ENCODE measurements at places on chromosomes 13 and 19. TPM values are rescaled to one million over a fixed set of nuclear protein-coding genes. Genes with fewer than 3 reads are reported as not detected.

Gene CRX
- polyA plus RNA-seq: 0.07 TPM

Gene SBNO2
- polyA plus RNA-seq: 19.8 TPM

Gene S1PR4
- polyA plus RNA-seq: 1.3 TPM

DNA sequence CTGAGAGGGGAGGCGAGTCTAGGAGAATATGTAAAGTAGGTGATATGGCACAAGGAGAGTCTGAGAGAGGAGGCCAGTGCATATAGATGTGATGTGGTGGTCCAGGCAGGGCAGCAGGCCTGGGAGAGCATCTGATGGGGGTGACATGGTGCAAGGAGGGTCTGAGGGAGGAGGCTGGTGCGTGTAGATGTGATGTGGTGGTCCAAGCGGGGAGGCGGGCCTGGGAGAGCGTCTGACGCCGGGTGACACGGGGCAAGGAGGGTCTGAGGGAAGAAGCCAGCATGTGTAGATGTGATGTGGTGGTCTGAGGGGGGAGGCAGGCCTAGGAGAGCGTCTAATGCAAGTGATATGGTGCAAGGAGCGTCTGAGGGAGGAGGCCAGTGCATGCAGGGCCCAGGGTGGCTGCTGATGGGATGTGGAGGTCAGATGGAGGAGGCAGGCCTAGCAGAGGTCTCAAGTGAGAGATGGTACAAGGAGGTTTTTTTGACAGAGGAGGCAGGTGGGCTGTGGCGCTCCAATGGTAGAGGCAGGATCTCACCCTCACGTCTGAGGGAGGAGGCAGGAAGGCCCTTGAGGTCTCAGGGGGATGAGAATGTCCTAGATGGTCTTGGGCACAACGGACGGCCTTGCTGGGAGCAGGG, 16.2 kb downstream of the NFIC start:
- no peak for DNase-seq

Gene PBX4
- polyA plus RNA-seq: 19.3 TPM

Gene ZNF296
- 0.43 TPM for polyA plus RNA-seq

Gene CACNG6
- 0.82 TPM for polyA plus RNA-seq

Gene SIGLECL1
- polyA plus RNA-seq: not detected

- DNase-seq: no peak
Observed at GRCh38 chr13:48574041-48574796, 41.3 kb upstream of the RCBTB2 start.

Gene LGALS7
- not detected for polyA plus RNA-seq

DNA sequence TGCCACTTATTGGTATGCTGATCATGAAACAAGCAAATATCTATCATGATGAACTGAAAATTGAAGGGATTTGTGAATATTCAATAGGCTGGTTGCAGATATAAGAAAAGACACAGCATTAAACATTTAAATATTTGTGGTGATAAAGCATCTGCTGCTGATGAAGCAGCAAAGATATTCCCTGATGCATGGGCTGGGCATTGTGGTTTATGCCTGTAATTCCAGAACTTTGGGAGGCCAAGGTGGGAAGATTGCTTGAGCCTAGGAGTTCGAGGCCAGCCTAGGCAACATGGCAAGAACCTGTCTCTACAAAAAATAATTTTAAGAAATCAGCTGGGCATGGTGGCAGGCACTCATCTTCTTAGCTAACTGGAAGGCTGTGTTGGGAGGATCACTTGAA, 54.5 kb downstream of the GPR180 start:
- no peak for DNase-seq

Gene MBD3L2
- polyA plus RNA-seq: not detected

- DNase-seq: no peak
Observed at GRCh38 chr13:50574731-50575130, 268.8 kb downstream of the DLEU7 start.

- no peak for DNase-seq
Observed at GRCh38 chr13:76316998-76317527, 569.1 kb downstream of the KCTD12 start.

GRCh38 chr13:38391341-38391740, 41.7 kb downstream of the UFM1 start:
- no peak for DNase-seq

GRCh38 chr13:47216176-47216822, 319.4 kb upstream of the HTR2A start:
- no peak for DNase-seq

DNA sequence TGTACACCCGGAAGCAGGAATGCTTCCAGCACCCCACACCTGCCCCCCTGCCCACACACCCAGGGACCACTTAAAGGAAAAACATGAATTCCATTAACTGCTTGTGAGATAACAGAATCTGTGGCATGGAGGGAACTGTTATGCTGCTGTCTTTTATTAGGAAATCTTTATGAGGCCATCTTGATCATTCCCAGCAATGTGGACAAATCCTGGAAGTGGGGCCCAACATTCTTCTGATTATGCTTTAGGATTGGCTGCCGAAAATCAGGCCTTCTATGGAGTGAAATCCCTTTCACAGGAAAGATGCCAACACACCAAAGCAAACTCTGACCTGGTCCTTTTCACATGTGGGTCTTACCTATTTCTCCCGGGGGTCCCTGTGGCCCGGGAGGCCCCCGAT, 114.5 kb downstream of the COL4A1 start:
- no peak for DNase-seq

DNA sequence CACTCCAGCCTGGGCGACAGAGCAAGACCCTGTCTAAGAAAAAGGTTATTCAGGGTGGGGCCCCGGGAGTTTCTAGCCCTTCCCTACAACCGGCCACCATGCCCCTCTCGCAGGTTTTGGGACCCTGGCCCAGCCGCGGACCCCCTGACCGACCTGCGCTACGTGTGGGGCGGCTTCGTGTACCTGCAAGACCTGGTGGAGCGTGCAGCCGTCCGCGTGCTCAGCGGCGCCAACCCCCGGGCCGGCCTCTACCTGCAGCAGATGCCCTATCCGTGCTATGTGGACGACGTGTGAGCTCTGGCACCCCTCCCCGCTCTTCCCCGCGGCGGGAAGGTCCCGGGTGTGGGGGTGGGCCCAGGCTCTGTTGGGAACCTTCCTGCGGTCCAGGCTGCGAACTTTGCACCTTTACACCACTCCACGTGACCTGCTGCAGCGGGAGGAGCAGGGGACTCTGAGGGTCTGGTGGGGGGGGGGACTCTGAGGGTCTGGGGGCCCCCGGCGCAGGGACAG, 6.3 kb downstream of the ABCA7 start:
- DNase-seq: no peak

GRCh38 chr13:42969565-42970172, 22.4 kb downstream of the EPSTI1 start:
- DNase-seq: peak; percentile 77

DNA sequence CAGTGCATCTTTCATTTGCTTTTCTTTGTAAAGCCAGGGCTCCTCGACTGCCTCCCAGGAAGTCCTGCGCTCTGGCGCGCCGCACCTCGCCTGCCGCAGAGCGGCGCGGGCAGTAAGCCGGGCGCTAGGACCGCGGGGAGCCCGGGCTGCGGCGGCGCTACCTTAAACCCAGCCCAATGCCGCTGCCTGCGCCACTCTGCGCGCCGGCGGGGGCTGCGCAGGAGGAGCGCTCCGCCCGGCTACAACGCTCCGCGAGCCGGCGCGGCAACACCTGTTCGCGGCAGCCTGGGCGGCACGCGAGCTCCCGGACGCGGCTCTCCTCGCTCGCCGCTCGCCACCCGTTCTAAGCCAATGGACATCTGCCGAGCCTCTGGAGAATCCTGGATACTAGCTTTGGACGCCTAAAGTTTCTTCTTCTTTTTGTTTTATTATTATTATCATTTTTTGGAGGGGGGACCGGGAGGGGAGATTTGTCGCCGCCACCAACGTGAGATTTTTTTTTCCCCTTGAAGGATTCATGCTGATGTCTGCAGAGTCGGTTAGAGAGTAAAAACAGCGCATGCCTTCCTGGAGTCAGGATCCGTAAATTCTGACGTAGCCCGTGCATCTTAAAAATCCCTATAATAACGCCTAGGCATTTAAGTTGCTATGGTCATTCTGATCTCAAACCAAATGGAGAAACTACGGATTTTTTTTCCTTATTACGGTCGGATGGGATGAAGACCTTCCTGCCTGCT, at the start of gene FGF9:
TSS of gene FGF9 (plus strand) at position 191 of the 737 bp plus-strand sequence. CDS start 840 bp downstream, outside the sequence.
- DNase-seq: peak; percentile 84

DNA sequence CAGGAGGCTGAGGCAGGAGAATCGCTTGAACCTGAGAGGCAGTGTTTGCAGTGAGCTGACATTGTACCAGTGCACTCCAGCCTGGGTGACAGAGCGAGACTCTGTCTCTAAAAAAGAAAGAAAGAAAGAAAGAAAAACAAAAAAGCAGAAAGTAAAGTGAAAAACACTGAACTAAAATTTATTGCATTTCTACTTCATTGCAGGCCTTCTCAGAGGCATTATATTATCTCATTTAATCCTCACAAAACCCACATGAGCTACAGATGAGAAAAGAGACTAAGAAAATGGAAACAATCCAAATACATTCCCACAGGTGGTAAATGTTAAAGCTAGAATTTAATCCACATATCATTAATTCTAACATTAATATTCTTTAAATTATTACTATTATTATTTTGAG, 147.2 kb upstream of the FREM2 start:
- DNase-seq: no peak

Gene ODAD3
- 1.1 TPM for polyA plus RNA-seq

GRCh38 chr13:26477681-26478080, 79.8 kb upstream of the WASF3 start:
- DNase-seq: no peak

GRCh38 chr19:4032436-4032835, 24.9 kb downstream of the PIAS4 start:
- no peak for DNase-seq

Gene BRCA2
- 14.9 TPM for polyA plus RNA-seq

Gene SLC1A6
- 0.25 TPM for polyA plus RNA-seq

GRCh38 chr19:2700660-2701360, 1.7 kb downstream of the GNG7 start:
- DNase-seq: no peak

DNA sequence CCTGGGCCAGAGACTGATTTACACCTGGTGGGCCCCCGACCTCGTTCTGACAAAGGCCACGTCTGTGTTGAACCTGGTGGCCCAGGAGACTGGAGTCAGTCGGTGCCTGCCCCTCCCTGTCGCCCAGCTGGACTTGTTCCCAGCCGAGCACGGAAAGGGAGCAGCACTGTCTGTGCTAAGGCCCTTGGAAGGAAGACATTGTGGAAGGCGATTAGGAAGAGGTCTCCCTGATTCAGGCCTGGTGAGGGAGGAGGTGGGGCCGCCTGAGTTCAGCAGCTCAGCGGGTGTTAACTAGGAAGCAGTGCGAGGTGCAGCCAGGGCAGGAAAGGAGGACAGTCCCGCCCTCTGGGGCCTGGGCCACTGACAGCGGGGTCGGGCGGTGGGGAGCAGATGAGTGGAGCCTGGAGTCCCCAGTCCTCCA, 64.7 kb downstream of the GPR12 start:
- DNase-seq: peak; percentile 73

GRCh38 chr19:10230173-10230860, 814 bp downstream of the S1PR2 start:
- DNase-seq: no peak

Gene GPR12
- polyA plus RNA-seq: not detected

- DNase-seq: no peak
Observed at GRCh38 chr13:90613076-90613795, 734.3 kb upstream of the MIR17HG start.

GRCh38 chr19:2027361-2027760, 11.8 kb upstream of the BTBD2 start:
- DNase-seq: no peak

DNA sequence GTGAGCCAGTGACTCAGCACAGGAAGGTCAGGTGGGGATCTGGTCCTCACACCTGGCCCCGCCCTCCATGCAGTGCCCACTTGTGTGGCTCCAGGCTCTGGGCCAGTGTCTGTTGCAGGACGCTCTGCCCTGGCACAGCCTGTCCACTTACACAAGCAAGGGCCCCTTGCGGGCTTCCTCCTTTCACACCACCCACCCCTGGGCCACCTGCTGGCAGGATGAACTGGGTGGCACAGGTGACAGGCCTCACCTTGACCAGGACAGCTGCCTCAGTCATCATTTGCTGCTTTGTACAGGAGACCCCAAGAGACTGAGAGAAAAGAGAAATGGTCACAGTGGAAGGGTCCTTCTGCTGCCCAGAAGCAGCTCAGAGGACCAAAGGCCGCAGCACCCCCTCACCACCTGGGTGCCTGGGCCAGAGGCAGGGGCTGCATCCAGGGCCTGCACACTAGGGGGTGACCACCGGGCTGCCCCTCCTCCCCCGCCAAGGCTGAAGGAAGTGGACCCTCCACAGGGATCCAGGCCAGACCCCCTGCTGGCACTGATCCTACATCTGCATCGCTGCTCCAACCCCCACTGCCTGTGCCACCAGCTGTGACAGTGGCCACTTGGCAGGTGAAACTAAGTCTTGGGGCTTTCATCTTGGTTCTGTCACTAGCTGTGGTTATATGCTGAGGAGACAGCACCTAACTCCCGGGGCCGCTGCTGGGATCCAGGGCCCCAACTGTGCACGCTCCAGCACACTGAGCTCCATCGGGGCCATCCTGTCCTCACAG, 110.3 kb downstream of the TUBA3C start:
- no peak for DNase-seq

Gene SIGLEC7
- polyA plus RNA-seq: 0.91 TPM

Gene LILRA1
- polyA plus RNA-seq: 0.45 TPM

- no peak for DNase-seq
Observed at GRCh38 chr13:59957438-59957837, 206.3 kb downstream of the DIAPH3 start.

Gene ZNF724
- polyA plus RNA-seq: 4.3 TPM

Gene CASP14
- not detected for polyA plus RNA-seq

- DNase-seq: no peak
Observed at GRCh38 chr13:46320821-46321220, 66.2 kb downstream of the RUBCNL start.

Gene CGB5
- polyA plus RNA-seq: not detected

Gene CAMSAP3
- 11.9 TPM for polyA plus RNA-seq

GRCh38 chr19:4009990-4010807, 2.7 kb downstream of the PIAS4 start:
- no peak for DNase-seq

GRCh38 chr19:4684312-4685095, 14.4 kb upstream of the MYDGF start:
- DNase-seq: no peak

DNA sequence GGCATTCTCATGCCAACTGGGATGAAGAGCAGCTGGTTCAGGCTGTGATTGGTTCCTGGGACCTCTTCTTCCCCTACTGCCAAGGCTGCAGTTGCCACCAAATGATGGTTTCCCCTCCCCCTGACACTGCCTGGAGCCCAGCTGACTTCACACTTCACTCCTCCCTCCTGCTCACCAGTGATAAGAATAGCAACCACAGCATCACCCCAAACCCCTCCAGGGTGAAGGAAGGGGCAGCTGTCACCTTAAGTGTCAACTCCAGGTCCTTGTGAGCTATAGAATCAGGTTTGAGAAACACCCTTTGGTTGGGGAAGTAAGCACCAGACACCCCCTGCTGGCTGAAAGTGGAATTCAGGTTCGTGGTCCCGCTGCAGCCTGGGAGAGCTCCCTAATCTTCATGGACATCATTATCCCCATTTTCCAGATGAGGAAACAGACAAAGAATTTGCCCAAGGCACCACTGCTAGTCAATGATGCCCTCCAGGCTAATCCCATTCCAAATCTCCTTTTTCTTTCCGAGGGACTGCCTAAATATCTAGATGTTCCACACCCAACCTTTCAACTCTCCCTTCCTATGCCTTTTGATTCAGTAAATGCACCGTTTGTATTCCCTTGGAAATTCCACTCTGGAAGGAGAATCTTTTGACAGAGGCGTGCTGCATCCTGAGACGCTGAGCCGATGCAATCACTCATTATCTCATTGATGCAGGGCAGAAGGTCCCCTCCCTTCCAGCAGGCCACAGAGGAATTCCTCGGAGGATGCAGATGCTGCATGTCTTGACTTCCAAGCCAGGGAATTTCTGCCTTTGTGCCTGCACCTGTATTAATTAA, 50.6 kb upstream of the UQCRFS1 start:
- peak; percentile 41 for DNase-seq

GRCh38 chr13:27920677-27921420, 1.0 kb downstream of the PDX1 start:
- DNase-seq: no peak

Data from left lung (tissue), 14 donors.